GOT3 (cell line): ENCODE measurements at places on chromosomes 3 and 15.

GRCh38 chr3:129228891-129229585, 20.4 kb upstream of the COPG1 start:
- no peak for DNase-seq

DNA sequence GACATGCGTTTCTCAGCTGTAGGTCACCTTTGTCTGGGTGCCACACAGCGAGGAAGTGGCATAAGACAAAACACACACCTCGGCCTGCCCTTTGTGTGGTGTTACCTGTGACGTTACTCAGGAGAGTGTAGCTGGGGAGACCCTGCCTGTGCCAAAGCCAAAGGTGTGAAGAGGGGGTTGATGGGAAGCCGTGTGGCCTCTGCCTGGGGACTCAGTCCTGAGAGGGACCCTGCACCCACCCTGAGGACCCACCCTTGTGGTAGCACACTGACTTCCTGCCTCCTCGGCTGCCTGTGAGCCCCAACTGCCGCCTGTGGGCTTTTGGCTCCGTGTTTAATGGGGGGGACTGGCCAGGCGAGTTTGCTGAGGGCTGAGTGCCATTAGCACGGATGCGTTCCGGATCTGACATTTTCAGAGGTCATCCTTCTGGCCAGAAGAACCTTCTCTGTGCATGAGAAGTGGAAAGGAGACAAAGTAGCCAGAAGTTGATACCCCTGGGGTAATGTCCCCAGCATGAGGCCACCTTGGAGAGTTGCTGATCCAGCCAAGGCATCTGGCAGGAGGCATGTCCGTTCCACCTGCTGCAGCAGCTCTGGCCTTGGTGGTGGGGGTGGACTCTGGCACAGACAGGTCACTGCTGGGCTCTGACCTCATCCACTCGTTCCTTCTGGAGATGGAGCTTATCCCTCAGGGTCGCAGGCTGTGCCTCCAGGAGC, 51.8 kb upstream of the FURIN start:
- no peak for DNase-seq

DNA sequence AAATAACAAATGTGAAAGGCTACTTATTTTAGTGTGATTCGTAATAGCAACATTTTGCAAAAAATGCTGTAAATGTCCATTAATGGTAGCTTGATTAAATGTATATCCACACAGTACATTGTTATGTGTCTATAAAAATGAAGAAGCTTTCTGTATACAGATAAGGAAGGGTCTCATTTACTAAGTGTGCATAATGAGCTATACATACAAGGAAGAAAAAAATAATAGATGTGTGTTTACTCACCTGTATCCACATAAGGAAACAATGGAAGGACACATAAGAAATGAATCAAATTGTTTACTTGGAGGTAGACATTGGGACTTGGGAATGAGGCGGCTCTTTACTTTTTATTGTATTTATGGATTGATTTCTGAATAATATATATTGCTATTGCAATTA, 34.9 kb downstream of the MED12L start:
- no peak for DNase-seq

- no peak for DNase-seq
Observed at GRCh38 chr15:101522621-101523559, 33.4 kb upstream of the PCSK6 start.

DNA sequence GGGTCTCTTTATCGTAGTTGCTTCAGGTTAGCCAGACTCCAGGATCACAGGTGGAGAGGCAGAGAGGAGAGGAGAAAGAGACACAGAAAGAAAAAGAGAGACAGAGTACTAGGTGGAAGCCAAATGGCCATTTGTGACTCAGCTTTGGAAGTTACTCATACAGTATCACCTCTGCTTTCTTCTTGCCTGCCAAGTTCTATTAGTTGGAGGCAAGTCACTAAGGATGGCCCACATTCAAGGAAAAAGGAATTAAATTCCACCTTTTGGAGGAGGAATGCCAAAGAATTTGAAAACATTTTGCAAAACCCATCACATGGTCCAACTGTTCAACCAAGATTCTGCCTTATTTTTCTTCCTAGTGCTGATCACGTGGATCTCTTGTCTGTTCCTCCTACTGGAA, 291.1 kb downstream of the CHL1 start:
- no peak for DNase-seq
